Hematopoietic multipotent progenitor cell treated with erythropoietin and hydrocortisone succinate and interleukin-3 and kit ligand, for 6 days (in vitro differentiated cells): ENCODE measurements at places on chromosomes 7 and 10.

DNA sequence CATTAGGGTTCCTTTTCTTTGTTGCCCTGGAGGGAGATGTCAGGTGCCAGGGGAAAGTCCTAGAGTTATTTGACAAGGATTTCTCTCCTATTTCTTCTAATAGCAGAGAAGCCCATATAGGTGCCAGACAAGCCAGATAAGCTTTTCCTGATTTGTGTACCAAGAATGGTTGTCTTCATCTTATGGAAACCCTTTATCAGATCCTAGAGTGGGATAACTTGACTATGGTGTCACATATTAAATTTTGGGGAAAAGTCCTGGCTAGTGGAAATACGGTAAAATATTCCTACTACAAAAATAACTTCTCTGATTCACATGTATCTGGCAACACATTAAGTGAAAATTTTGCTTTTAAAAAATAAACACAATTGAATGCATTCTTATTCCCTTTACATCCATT is 1.2 kb downstream of the OR2A12 start:
- DNase-seq = no peak

DNA sequence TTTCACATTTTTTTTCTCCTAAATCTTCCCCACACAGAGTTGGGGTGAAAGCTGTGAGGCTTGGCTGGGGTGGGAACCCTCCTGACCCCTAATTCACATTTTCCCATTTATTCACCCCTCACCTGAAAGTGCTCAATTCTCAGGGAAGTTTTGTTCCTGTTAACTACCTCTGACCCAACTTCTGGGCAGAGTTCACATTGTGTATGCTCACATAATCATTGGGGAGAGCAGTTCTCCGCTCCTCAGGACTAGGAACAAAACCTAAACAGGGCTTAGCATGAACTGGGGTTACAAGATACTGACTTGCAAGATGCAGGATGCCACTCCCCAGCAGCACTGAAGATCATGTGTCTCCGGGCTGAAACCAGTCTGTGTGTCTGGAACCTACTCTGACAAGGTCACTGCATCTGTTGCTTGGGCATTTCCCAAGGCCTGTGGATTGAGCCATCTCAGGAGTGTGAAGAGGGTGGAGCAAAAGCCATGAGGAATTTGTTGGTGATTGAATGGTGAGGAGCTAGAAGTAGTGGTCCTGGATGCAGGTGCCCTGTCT is 258.1 kb upstream of the IGFBP3 start:
- no peak for DNase-seq

DNA sequence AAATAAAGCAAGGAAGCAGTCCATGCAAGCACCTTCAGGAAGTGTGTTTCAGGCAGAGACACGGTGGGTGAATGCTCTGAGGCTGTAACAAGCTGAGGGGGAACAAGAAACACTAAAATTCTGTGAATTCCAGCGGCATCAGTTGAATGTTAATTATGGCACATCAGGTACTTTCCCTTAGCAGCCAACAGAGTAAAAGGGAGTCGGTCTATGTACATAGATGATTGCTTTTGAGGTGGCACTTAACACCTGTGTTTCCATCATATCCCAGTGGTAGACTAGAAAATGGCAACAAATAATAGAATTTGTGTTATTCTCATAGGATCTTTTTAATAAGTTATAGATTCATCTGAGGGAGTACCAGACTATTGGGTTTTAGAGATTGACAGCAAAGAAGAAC is 481.0 kb upstream of the KLF6 start:
- DNase-seq = no peak

DNA sequence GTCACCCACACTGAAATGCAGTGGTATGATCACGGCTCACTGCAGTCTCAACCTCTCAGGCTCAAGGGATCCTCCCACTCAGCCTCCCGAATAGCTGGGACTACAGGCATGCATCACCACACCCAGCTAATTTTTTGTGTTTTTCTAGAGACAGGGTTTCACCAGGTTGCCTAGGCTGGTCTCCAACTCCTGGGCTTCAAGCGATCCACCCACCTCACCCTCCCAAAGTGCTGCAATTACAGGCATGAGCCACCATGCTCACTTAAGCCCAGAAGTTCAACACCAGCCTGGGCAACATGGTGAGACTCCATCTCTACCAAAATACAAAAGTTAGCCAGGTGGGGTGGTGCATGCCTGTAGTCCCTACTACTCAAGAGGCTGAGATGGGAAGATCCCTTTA is 33.5 kb downstream of the GDI2 start:
- no peak for DNase-seq

DNA sequence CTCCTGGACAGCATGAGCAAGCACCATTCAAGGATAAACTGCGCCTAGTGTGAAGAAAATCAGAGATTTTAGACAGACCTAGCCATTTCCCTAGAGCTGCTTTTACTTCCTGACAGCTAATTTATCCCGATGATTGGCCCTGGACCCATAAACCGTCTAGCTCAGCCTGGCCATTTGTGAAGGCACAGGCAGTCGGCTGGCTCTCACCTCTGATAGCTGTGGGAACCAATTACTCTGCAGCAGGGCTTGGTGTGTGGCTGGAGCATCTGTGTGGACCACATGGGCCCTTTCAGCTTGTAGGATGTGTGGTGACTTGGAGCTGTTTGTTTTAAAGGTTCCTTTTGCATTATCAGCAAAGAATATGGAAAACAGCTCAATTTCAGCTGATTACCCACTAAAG is 111.1 kb upstream of the NPY start:
- no peak for DNase-seq

DNA sequence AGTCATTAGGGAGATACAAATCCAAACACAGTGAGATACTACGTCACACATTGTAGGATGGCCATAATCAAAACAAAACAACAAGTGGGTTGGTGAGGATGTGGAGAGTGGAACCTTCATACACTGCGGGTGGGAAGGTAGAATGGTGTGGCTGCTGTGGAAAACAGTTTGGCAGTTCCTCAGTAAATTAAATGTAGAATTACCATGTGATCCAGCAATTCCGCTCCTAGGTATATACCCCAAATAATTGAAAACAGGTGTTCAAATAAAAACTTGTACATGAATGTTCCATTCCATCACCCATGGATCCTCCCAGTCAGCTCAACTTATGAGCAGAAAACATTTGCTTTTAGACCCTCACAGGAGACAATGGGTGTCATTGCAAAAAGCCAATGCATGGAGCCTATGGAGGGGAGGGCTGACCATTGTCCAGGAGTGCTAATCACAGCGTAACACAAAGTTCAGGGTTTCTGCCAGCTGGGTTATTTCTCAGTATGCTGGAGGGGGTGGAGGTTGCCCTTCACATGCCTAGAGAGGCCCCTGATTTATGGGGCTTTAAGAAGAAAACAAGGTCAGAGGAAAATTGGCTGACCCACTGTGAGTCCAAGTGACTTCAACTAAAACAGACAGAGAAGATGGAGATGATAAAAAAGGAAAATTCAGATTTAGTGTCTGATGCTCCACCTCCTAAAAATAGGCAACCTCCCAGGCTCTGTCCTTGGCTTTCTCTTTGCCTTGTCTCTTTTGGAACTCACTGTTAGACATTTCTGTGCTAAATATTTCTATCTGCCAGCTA is 124.1 kb downstream of the WDR11 start:
- no peak for DNase-seq

DNA sequence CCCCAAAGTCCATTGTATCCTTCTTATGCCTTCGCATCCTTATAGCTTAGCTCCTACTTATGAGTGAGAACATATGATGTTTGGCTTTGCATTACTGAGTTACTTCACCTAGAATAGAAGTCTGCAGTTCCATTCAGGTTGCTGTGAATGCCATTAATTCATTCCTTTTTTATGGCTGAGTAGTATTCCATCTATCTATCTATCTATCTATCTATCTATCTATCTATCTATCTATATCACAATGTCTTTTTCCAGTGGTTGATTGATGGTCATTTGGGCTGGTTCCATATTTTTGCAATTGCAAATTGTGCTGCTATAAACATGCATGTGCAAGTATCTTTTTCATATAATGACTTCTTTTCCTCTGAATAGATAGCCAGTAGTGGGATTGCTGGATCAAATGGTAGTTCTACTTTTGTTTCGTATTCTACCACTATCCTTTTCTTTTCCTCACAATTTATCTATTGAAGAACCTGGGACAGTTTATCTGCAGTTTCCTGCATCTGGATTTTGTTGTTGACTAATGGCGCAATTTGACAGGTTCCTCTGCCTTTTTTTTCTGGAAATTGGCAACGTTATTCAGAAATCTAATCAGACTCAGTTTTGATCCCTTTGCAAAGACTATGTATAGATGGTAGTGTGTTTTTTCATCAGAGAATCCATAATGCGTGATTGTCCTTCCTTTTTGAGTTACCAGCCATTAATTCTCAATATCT is 287.2 kb downstream of the ARL4A start:
- no peak for DNase-seq

DNA sequence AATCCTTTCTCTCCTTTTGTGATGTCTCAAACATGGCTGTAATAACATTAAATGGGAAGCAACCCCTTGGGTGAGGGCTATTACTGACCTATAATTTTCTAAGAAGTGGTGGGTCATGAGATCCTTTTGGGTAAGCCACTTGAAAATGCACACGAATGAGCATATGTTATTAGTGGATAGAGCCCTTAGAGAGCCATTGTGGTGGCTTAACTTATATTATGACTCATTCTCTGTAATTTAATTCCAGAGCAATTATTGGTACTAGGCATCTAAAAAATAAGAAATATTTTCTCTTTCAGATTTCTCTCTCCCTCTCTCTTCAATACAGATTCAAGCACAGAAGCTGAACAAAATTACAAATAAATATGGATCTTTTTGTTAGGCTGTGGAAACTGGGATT is 1177.4 kb upstream of the PHF14 start:
- no peak for DNase-seq

GRCh38 chr10:86179961-86180360 is 186.6 kb downstream of the GRID1 start:
- no peak for DNase-seq

DNA sequence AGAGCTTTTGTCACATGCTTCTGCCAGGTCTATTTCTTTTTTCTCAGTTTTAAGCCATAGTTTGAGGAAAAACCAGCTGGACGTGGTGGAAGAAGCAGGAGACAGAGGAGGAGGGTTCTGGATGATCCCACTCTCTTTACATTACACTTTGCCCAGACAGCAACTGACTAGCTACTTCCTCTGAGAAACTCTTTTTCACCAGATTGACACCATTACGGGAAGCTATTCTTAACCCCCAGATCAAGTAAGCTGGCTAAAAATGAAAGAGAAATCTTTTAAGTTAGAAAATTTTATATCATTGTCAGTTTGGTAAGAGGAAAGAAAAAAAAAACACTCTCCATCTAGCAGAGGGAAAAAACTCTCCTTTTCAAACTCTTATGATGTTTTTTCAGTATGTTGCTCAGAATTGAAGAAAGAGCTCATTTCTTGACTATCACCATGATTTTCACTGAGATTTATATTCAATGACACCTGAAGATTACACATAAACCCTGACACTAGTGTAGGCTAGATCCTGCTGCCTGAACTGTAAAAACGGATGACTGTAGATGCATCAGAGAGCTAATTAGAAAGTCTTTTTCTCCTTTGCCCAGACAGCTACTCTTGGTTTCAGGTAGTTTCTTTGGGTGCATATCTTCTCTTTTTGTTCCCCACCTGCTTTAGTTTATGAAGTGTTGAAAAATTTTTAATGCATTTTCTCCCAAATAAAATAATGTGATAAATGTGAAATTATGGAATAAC is 203.1 kb downstream of the TFEC start:
- no peak for DNase-seq

DNA sequence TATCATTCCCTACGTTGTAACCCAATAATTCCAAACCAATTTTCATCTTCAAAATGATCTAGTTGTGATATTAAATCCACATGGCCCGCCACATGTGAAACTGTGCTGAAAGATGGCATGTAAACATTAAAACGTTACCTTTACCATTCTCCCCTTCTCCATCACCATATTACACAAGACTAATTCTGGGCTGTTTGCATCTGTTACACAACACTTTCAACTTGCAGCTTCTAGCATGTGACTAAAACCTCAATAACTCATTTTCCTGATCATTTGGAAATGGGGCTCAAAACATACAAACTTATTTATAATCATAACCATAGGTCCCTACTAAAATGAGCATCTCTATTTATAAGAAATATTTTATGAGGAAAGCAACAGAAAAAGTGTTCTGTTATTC is 4.7 kb downstream of the MTERF1 start:
- peak; percentile 24 for DNase-seq
